ENCODE measurements at places on chromosomes 11 and 22. TPM values are rescaled to one million over a fixed set of nuclear protein-coding genes. Genes with fewer than 3 reads are reported as not detected.

Gene TIMP3
- polyA plus RNA-seq, result not detected

DNA sequence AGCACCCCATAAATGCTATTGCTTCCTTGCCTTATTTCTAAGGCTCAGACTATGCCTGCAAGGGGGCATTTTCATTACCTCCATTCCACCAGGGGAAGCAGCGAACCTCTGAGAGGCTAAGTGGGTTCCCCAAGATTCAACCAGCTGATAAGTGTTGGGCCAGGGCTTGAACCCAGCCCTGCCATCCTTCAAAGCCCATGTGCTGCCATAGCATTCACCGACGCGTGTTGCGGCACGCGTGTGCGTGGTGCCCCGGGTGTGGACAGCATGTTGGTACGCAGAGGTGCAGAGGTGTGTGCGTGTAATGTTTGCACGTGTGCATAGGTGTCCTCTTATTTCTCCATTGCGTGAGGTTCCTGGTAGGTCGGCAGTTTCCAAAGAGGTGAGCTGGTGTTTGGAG, 66.0 kb upstream of the PPARA start:
- H3K36me3 ChIP-seq, result peaks cover 3% of the 10 kb centered on the region
- no peak overlapping the region for H3K4me3 ChIP-seq
- H3K27ac ChIP-seq, result no peak overlapping the region
- H3K27me3 ChIP-seq, result no peaks in the 10 kb centered on the region

DNA sequence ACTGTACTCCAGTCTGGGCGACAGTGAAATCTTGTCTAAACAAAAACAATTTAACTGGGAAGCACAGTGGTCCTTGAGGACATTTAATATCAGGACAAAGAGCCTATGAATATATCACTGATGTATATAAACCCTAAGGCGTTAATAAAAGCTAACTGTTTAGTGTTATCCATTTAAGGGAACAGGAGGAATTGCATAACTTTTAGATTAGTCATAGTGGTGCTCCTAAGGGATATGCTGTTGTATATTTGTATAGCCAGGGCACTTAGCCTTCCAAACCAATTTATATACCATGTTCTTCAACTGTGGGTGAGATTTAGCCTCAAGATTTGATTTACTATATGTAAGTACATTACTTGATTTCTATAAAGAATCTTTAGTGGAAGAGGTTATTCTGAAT, 3.0 kb upstream of the CHEK1 start:
- H3K27ac ChIP-seq, result no peak overlapping the region
- H3K27me3 ChIP-seq, result peaks cover 10% of the 10 kb centered on the region
- no peak overlapping the region for H3K4me3 ChIP-seq

DNA sequence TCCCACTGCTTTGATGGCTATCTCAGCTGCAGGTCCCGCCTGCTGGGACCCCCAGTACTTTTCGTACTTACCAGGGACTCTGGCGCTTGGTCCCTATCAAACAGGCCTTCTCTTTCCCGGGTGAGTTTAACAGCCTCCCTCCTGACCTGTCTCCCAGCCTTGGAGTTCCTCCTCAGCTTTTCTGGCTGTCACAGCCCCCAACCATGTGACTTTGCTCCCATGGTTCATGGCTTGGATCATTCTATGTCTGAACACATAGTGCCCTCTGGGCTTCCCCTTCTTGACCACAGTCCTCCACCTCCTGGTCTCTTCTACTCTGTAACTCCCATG, 56.9 kb downstream of the PARVA start:
- peaks cover 4% of the 10 kb centered on the region for H3K27me3 ChIP-seq
- no peak overlapping the region for H3K4me3 ChIP-seq
- H3K4me1 ChIP-seq, result no peaks in the 10 kb centered on the region
- H3K36me3 ChIP-seq, result no peaks in the 10 kb centered on the region
- no peak overlapping the region for H3K27ac ChIP-seq

DNA sequence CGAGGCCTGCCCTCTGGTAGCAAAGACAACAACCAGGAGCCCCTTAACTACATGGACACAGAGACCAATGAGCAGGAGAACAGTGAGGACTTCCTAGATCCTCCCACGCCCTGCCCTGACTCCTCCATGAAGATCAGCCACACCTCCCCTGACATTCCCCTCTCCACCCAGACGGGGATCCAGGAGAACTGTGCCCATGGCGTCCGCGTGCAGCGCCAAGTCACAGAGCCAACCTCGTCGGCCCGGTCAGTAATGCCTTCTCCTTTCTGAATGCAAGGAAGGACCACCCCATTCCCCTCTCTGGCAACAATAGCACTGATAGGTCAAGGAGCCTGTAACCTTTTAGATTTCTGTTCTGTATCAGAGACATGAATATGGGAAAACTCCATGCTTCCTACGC, 51.4 kb downstream of the SYT9 start:
- DNase-seq, result no peak
- H3K4me3 ChIP-seq, result no peak overlapping the region
- no peak overlapping the region for H3K27ac ChIP-seq
- H3K27me3 ChIP-seq, result no peaks in the 10 kb centered on the region
- H3K36me3 ChIP-seq, result no peaks in the 10 kb centered on the region
- H3K4me1 ChIP-seq, result no peaks in the 10 kb centered on the region

- DNase-seq, result no peak
- H3K4me3 ChIP-seq, result no peak overlapping the region
- H3K27me3 ChIP-seq, result no peaks in the 10 kb centered on the region
- H3K4me1 ChIP-seq, result peaks cover 26% of the 10 kb centered on the region
Observed at GRCh38 chr11:122804796-122805195, 33.5 kb upstream of the CRTAM start.

GRCh38 chr22:48578138-48579042, 1249.3 kb downstream of the BRD1 start:
- H3K4me1 ChIP-seq, result no peaks in the 10 kb centered on the region
- no peak overlapping the region for H3K4me3 ChIP-seq
- DNase-seq, result no peak
- H3K27ac ChIP-seq, result no peak overlapping the region
- H3K36me3 ChIP-seq, result no peaks in the 10 kb centered on the region
- H3K27me3 ChIP-seq, result no peaks in the 10 kb centered on the region

DNA sequence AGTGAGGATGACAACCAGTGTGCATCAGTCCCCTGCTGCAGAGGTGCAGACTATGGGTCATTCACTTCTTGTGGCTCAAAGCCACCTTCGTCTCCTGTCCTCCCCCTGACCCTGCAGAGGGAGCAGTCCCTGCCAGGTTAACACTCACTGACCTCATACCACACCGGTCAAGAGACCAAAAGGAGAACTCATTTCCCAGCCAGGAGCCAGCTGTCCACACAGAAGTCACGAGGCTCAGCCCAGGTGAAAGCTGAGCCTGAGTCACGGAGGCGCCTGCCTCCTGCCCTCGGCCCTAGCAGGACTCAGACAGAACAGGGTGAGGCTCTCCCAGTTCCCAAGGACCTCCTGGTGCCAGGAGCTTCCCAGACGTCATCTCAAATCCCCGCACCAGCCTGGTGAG, 103.7 kb downstream of the MN1 start:
- no peaks in the 10 kb centered on the region for H3K4me1 ChIP-seq
- H3K36me3 ChIP-seq, result no peaks in the 10 kb centered on the region
- DNase-seq, result no peak

Gene MYBPC3
- not detected for polyA plus RNA-seq

DNA sequence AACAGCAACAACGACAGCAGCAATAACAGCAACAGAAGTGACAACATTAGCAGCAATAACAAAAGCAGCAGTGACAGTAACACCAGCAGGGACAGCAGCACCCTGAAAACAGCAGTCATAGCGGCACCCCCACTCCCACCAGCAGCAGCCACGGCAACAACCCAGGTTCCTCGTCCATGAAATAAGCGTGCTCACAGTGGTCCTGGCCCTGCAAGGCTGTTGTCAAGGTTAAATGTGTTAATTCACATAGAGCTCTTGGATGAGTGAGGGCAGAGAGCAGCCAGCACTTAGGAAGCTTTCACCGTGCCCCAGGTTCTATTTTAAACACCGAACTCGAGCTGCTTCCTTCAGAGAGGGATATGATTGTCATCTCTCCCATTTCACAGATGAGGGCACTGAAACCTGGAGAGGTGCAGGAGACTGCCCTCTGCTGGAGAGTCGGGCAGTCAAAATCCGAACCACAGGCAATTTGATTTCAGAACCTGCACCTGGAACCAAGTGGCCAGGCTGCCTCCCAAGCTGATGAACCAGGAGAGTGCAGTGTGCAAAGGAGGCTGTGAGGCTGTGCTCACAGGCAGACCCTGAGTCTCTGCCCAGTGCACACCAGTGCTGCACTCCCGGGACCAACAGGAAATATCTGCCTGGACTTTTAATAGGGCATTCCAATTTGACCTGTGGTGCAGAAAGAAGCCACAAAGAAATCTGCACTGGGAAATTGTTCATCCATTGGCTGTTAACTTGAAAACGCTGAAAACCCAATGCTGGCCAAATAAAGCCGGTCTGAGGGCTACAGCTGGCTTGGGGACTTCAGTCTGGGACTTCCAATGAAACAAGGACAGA, 22.9 kb upstream of the FGF3 start:
- peaks cover 7% of the 10 kb centered on the region for H3K4me1 ChIP-seq
- H3K27ac ChIP-seq, result peak overlapping the region; percentile 29
- no peak for DNase-seq
- H3K27me3 ChIP-seq, result peaks cover 15% of the 10 kb centered on the region
- no peak overlapping the region for H3K4me3 ChIP-seq

Gene RIN1
- polyA plus RNA-seq, result 0.20 TPM

Gene SCGB1D2
- not detected for polyA plus RNA-seq

DNA sequence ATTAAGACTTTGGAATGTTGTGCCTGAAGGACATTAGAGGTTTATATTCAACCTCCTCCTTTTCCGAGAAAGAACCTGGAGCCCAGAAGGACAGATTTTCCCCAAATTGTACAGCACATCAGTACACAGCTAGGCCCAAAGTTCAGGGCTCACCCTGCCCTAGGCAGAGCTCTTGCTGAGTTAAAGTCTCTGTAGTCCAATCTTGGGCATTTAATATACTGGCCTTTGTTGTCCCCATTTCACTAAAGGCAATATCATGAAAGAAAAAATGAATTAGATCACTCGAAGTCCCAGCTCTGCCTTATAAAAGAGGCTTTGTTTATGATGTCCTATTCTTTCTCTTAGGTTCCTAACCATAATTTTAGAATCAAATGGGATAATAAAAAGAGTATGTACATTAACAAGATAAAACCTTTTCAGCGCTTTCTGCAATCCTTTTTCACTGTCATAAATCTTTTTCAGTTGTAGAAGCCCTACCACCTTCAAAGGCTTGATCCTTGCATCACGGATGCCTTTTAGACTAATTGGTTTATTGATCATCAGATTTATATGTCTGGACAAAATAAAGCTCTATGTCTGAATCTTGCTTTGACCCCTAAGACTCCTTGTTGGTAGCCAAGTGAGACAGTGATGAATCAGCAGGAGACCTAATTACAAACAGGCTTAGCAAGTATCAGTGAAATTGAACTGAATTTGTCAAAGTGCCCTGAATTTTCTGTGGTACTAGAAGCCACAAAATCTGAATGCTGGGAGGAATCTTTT, 39.8 kb downstream of the RELT start:
- no peak overlapping the region for H3K27ac ChIP-seq
- no peak for DNase-seq
- H3K27me3 ChIP-seq, result no peaks in the 10 kb centered on the region
- H3K4me3 ChIP-seq, result no peak overlapping the region

- H3K27ac ChIP-seq, result no peak overlapping the region
- peaks cover 5% of the 10 kb centered on the region for H3K36me3 ChIP-seq
- no peaks in the 10 kb centered on the region for H3K4me1 ChIP-seq
- no peak overlapping the region for H3K4me3 ChIP-seq
- DNase-seq, result no peak
Observed at GRCh38 chr11:47669856-47670255, 27.5 kb upstream of the MTCH2 start.

Gene COPB1
- polyA plus RNA-seq, result 71.0 TPM

DNA sequence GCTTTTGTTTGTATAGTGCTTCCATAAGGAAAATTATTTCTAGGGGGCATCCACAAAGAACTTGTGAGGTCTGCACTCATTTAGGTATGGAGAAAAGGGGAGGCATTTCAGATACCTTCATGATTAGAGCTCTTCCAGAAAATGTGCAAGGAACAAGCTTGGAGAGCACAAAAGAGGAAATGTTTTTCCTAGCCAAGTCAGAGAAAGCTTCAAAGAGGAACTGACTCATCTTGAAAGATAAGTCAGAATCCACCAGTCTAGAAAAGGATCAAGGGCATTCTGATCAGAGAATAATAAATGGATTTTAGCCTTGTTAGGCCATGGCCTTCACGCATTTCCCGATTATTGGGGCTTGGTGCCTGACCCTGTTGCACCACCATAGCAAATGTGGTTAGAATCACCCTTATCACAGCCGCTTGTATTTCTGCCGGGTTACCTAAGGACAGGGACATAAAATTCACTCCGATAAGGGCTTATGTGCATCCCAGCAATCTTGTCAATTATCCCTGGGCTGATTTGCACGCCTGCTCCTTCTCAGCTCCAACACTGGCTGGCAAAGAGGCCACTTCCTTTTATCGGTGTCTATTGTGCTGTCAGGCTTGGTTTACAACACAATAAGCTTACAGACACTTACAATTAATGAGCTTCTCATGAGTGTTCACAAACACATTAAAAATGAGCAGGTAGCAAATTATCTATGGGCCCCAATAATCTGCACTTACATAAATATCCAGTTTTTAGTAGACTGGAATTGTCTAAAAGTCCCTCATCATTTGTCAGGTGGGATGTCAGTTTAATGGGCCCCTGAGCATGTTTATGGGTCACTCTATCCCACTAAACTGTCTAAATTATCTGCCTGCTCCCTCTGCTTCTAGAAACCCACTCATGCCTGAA, 613.5 kb downstream of the SOX6 start:
- no peak for DNase-seq
- no peak overlapping the region for H3K27ac ChIP-seq

DNA sequence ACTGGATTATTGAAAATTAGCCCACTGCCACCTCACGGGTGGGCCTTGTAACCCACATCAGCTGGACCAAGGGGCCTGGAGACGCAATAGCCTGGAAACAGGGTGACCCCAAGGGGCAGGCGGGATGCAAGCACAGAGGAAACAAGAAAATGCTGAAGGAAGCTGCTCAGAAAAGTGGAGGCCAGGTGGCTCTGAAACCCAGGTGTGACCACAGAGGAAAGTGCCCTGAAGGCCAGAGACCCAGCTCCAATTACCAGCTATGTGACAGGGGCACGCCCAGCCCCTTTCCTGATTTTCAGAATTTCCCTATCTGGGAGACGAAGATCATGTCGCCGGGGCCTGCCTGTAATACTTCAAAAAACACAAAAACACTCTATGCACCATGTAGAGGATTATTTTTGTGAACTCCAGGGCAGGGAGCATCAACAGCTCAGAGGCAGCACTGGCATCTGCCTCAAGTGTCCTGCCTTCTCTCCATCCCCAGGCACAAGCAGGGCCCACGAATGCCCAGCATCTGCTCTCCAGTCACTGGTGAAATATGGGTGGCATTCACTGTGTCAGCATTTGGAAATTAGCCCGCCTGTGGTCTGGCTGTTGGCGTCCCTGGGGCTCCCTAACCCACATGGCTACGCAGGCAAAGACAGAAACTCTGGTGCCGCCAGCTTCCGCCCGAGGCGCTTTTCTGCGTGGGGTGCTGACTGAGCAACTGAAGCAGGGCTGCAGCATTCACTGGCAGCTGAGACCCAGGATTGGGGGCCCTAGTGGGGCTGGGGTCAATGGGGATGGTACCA, 6.3 kb downstream of the KCNJ1 start:
- no peak for DNase-seq
- H3K27ac ChIP-seq, result no peak overlapping the region
- H3K4me3 ChIP-seq, result no peak overlapping the region
- H3K27me3 ChIP-seq, result peaks cover 4% of the 10 kb centered on the region
- no peaks in the 10 kb centered on the region for H3K36me3 ChIP-seq

Measured in immature natural killer cell (primary cell).